ENCODE measurements at places on chromosomes 5 and 9. TPM values are rescaled to one million over a fixed set of nuclear protein-coding genes. Genes with fewer than 3 reads are reported as not detected.
A peak's percentile ranks its signal among the peaks of the same experiment; 100 is the strongest.

DNA sequence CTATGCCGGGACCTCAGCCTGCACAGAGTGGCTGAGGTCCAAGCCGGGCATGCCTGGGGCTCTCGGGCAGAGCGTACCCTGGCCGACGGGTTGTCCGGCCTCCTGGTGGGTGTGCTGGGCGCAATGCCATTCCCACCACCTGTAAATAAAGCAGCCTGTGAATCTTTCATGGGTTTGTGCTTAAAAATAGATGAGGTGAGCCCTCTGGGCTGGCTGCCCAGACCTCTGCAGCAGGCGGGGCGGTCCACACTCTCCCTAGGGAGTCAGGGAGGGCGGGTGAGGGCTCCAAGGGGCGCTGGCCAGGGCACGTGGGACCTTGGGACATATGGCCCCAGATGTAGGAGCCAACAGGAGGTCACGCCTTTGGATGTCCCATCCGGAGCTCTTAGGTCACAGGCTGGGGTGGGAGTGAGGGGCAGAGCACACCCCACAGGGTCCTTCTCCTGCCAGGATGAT, 3.6 kb upstream of the AGPAT2 start:
- DNase-seq: no peak

DNA sequence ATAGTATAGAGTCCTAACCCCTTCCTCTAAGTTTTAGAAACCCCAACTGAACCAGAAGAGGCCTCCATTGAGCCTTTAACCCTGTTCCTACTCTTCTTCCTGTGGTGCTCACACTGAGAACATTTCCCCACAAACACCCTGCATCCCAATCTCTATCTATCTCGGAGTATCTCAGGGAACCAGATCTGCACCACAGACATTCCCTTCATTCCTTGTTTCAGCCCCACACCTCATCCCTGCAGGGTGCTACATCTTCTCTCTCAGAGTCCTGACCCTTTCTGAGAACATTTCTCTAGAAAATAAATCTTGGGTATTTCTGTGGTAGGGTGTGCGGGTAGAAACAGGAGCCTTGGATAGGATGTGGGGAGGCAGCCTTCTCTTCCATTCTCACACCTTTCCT, 507.8 kb downstream of the PDE4D start:
- no peak for DNase-seq

GRCh38 chr5:45672271-45672670, 23.9 kb downstream of the HCN1 start:
- no peak for DNase-seq

Gene OR5C1
- polyA plus RNA-seq: not detected

DNA sequence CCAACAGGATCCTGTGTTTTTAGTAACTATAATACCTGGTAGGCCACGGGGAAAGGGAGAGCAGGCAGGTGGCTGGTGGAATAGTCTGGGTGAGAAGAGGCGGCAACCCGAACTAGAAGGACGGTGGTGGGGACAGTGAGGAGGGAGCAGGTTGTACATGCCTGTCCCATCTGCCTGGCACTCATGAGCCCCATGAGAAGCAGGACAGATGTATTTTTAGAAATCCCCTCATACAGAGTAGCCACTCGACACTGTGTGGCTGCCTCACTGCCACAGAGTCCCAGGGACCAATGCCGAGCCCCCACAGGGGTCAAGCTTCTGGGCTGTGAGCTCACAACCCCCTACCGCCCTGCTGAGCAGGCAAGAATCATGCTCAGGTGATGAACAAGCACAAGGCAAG, 136.6 kb downstream of the SEC61B start:
- no peak for DNase-seq

DNA sequence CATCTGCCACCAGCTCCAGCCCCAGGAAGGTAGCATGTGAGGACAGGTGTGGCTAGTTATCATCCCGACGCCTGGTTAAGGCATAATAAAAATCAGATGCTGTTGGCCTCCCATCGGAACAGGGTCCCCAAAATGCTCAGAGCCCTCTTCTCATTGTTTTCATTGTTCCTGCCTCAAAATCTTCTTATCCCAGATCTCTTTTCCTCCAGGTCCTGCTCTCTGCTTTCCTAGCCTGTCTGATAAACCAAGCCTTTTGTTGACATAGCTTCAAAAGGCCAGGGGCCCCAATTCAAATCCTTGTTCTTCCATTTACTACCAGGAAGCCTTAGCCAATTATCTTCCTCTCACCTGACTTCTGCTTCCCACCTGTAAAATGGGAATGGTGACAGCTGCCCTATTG, 130.1 kb upstream of the ADRA1B start:
- DNase-seq: no peak

GRCh38 chr9:27565696-27566095, 7.6 kb downstream of the C9orf72 start:
- no peak for DNase-seq

DNA sequence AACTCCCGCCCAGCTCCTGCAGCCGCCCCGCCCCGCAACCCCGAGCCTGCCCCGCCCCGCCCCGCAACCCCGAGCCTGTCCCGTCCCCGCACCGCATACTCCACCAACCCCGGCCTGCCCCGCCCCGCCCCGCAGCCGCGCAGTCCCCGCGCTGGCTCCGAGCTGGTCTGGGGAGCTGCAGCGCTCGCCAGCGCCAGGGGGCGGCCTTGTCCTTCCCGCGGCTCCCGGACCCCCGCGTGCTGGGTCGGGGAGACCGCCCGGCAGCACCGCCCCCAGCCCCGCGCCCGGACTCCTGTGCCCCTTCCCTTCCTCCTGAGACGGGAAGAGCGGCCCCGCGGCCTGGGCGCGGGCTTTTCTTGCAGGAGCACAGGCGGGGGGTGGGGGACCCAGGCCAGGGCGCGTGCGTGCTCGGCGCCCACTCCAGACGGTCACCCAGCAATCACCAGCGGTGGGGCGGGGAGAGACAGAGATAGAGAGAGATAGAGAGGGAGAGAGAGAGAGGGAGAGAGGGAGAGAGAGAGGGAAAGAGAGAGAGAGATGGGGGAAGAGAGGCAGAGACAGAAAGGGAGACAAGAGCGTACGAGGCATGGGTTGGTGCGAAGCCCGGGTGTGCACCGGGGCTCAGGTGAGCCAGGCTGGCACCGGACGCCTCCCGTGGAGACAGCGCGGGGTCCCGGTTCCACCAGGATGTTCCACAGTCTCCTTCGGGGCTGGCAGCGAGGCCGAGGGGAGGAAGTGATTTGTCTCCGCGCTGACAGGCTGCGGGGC, 14.7 kb upstream of the TMEM250 start:
- no peak for DNase-seq

GRCh38 chr5:77972469-77973252, 196.5 kb upstream of the TBCA start:
- no peak for DNase-seq

DNA sequence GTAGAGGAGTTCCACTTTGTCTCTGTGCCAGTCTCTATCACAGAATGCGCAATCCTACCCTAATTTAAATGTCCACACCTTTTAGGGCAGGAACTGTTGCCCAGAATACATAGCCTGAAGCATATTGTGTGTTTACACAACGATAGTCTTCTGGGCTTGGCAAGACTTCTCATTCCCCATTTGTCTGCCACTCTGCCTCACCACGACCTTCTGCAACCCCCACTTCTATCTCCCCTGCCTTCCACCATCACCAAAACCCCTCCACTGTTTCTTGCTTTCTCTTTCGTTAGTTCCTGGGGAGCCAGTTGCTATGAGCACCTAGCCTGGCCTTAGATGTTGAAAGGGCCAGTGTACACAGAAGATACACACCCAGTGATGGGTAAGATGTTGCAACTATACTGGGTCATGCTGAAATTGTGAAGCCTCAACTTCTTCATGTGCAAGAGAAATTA, 883 bp upstream of the RNF145 start:
- DNase-seq: no peak

DNA sequence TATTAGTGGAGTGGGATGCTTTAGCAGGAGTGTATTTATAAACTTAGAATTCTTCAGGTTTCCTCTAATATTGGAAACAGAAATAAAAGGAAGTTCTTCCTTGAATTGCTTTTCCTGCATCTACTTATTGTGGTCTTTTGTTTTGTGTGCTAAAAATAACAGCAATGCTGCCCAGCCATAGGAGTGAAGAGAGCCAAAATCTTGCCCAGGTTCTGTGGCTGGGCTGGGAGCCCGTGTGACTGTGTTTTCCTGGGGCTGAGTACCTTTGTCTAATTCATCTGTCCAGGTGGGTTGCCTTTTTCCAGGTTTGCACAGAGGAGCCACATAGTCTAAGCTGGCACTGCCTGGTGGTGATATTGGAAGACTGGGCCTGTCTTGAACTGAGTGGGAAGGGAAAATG, 179.7 kb upstream of the ADAMTSL1 start:
- no peak for DNase-seq

DNA sequence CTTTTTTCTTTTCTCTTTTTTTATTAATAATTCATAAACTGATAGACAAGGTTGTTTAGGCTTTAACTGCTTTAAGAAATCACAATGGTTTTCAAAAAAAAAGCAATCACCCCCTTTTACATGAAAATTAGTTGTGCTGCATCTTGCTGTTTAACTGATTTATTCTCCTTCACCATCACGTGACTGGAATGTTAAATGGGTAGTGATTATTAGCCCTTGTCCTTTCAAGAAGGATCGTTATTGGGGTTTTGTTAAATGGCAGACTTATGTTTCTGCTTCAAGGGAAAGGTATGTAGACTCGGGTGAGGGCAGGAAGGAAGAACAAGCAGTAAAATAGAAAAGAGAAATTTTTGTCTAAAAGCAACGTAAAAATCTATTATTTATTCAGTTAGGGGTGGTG, 175.6 kb upstream of the TLE4 start:
- no peak for DNase-seq

DNA sequence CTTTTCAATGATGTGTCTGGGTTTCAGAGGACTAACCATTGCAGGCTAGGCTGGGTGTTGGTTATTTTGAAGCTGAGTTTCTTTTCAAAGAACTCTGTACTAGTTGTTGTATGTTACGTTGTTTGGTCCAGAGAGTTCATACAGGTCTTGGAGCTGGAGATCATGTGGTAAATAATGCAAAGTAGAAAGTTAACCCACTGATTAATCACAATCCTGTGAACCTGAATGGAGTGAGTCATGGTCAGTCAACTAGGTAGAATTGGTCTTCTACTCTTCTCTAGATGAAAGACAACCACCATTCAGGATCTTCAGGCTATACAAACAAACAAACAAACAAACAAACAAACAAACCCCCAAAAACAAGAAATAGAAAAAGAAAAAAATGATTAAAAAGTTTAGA, 388.9 kb upstream of the ACTBL2 start:
- no peak for DNase-seq

Gene PTGES
- 9.5 TPM for polyA plus RNA-seq

GRCh38 chr9:130820135-130820738, 14.8 kb upstream of the ABL1 start:
- DNase-seq: no peak

DNA sequence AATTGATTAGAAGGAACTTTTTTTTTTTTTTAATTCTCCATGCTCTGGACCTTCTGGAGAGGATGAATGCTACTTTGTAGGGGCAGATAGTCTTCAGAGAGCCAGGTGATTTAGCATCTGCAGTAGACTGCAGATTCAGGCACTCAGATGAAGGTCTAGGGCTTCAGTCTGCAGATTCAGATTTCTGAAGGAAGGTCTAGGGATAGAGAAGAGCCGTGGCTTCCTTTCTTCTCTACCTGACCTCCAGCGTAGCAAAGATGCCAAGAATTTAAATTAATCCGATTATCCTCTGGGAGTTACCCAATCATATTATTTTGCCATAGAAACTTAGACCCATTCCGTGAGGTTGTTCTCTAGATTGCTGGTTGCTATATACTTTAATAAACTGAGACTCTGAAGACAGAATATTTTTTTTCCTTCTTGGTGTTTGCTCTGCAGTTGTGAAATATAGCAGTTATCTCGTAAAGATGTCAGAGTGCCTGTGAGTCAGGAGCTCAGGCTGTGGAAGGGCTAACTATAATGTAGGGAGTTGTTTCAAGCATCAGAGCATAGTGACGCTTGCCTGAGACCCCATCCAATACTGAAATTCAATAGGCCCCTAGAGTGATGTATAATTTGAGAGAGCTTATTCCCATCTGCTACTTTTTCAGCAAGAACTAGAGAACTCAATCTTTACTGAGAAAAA, 132.7 kb upstream of the SLC12A2 start:
- peak; percentile 45 for DNase-seq

- no peak for DNase-seq
Measured at GRCh38 chr5:159184858-159185381, 24.4 kb downstream of the RNF145 start.

Gene SPATA31C1
- polyA plus RNA-seq: 0.08 TPM

- no peak for DNase-seq
Measured at GRCh38 chr9:89619424-89620138, 14.8 kb downstream of the GADD45G start.

DNA sequence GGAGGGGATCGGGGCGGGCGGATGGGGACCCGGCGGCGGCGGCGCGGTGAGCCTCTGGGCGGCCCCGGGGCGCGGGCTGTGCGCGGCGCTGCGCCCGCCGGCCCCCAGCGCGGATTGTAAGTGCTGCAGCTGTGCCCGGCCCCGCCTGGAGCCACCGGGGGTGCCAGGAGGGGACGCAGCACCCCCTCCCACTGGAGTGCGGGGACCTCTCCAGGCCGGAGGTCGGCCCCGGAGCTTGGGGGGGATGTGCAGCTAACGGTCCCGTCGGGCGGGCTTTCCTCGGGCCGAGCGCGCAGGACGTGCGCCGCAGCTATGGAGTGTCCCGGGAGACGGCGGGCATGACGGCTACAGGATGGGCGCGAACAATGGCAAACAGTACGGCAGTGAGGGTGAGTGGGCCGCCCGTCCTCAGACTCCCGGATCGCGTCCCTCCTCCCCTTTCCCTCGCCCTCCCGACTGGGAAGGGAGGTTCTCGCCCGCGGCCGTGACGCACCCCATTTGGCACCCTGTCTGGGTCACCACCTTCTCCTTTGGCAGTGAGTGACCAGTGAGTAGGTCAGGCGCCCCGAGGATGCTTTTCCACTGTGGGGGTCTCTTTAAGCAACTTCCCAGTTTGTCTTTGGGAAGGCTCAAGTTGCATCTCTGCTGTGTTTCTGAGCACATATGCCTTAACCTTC, 483 bp downstream of the FBXL7 start:
- no peak for DNase-seq

- no peak for DNase-seq
Measured at GRCh38 chr5:149794487-149794971, 64.4 kb downstream of the PPARGC1B start.

DNA sequence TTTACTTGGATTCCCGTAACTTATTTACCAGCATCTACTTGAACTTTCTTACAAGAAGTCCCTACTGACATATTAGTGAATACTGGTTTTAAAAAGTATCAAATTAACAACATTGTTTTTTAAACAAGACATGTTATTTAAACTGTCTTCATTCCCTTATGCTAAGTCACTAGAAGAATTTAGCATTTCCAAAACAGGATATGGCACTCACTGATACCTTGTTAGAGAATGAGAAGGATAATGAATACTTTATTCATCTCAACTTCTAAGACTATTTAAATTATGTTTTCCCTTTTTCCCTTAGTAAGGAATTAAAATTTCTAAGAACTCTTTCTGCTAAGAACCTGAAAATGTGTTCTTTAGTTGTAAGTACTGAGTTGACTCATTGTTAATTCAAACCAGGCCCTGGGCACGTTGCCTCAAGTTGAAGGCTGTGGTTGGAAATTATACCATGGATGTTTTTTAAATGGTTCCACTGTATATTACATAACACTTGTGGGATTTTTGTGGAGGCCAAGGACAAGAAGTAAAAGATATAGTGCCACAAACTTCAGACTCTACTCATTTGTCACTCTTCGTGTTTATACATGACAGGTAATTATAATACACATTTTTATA, 219.0 kb upstream of the EDIL3 start:
- peak; percentile 46 for DNase-seq

Gene AGXT2
- not detected for polyA plus RNA-seq

Gene ZNF462
- polyA plus RNA-seq: 8.6 TPM
